Activated naive CD4-positive, alpha-beta T cell (primary cell): ENCODE measurements at places on chromosomes 3 and 15.

GRCh38 chr3:13224967-13225366 lies 151.7 kb upstream of the IQSEC1 start:
- no peak for DNase-seq

DNA sequence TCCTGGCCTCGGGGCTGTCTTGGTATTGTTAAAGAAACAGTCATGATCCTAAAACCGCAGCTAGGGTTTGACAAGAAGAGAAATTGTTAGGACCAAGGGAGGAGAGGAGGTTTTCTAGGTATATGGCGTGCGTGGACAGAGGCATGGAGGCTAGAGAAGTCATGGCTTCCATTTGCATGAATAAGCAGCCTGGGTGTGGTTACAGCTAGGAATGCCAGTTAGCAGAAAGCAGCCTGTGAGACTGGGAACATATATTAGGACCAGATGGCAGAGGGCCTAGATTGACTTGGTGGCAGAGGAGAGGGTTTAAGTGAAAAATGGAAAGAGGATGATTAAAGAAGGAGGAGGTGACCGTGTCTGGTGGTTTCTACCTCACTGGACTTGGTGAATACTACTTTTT lies 573.6 kb upstream of the ARRDC4 start:
- no peak for DNase-seq

- no peak for DNase-seq
Observed at GRCh38 chr3:34260271-34261000, 462.0 kb downstream of the PDCD6IP start.

- DNase-seq: no peak
Observed at GRCh38 chr3:157128771-157129681, 30.9 kb downstream of the CCNL1 start.

DNA sequence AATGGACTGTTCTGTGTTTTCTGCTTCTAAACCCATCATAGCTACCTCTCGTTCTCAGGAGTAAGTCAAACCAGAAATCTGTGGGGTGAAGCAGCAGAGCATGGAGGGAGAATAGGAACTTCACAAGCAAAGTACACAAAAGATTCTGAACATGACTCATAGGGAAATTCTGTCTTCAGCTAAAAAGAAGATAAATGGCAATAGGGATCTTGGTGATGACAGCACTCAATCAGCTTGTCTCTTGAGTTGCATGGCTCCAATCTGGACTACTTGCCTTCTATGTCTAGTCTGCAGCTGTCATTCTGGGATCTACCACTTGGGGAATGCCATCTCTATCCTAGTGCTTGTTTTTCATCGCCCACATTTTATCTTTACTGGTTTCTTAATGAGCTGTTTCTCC lies 13.5 kb upstream of the GRAMD1C start:
- DNase-seq: no peak

DNA sequence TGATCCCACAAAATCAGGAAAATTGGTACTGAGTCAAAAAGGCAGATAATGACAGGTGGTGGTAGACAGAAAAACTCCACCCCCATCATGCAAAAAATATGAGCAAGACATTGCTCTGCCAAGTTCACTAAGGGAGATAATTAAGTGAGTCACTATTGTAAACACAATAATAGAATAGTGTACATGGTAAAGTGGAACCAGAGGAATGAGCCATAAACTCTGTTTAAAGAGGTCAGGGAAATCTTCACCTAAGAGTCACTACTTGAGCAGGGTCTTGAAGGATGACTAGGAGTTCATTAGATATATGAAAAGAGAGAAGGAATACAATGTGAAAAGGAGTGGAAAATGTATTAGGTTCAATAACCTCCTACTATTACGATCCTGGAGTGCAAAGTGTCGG lies 213.4 kb upstream of the PEX5L start:
- no peak for DNase-seq

DNA sequence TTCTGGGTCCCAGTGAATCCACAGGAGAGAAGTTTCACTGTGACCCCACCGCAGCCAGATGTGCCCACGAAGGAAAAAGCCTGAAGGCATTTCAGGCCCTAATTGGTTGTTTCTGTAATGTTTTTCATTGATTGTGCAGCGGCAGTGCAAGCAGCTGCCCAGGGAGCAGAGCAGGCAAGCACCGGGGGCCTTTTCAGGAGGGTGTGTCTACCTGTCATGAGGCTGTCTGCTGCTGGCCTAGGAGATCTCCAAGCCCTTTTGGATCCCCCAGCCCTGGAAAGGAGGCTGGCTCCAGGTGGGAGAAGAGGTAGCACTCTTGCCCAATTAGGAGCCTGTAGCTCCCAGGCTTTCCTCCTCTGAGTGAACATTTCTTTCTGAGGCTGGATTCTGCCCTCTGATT lies 108.8 kb downstream of the EPHB1 start:
- no peak for DNase-seq

- DNase-seq: no peak
Observed at GRCh38 chr3:39548282-39548681, 80.8 kb downstream of the MOBP start.

GRCh38 chr15:52080031-52080430 lies 32.5 kb downstream of the BCL2L10 start:
- no peak for DNase-seq

GRCh38 chr3:65425880-65426279 lies 612.8 kb downstream of the MAGI1 start:
- DNase-seq: no peak

- DNase-seq: no peak
Observed at GRCh38 chr3:31980530-31981205, 394 bp downstream of the OSBPL10 start.

DNA sequence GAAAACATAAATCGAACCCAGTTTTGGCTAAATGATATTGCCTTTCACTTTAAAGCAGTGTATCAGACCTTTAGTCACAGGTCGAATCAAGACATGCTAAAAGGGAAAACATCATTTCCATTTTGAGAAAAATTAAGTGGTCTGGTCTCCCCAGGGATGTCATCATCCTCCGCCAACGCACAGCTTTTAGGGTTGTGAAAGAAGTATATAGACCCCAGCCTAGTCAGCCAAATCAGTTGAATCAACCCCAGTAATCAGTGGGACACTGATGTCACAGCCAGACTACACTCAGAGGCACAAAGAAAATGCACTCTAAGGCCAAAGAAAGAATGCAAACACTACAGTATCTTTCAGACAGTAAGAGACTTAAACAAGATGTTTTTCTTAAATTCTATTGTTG lies 187.4 kb downstream of the ZIC4 start:
- no peak for DNase-seq

DNA sequence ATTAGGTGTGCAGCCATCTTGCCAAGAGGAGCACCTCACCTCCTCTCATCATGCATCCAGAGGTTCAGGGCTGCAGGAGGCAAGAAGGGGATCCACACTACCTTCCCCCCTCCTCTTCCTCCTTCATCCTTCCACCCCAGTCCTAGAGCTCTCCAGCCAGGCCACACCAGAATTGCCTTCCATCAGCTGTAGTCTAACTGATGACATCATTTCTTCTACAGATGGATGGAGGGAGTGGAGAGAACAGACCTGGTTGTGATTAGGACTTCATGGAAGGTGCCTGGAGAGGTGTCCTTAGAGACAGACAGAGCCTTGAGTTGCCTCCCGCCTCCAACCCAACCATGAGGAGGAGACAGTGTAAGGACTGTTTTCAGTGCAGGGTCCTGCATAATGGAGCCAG lies 14.9 kb downstream of the SEMA5B start:
- no peak for DNase-seq

GRCh38 chr3:142595581-142595950 lies 627 bp upstream of the PLS1 start:
- no peak for DNase-seq

GRCh38 chr3:23993556-23994243 lies 48.6 kb downstream of the NR1D2 start:
- no peak for DNase-seq

GRCh38 chr15:98580572-98580971 lies 67.8 kb upstream of the IGF1R start:
- DNase-seq: no peak

DNA sequence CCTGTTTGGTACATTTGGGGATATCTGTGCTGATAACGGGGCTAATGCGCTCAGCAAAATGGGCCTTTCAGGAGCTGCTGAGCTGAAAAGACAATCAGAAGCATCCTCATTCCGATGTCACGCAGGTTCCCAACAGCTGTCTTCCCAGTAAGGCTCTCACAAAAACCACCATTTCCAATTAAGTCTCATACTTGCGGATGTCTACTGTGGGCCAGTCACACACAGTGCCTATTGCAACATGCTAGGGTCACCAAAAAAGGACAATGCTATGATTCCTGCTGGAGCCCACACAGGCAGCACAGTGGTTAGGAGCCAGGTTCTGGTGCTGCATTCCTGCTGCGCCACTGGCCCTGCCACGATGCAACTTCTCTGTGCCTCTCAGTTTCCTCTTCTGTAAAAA lies 16.4 kb upstream of the LDHAL6B start:
- no peak for DNase-seq

DNA sequence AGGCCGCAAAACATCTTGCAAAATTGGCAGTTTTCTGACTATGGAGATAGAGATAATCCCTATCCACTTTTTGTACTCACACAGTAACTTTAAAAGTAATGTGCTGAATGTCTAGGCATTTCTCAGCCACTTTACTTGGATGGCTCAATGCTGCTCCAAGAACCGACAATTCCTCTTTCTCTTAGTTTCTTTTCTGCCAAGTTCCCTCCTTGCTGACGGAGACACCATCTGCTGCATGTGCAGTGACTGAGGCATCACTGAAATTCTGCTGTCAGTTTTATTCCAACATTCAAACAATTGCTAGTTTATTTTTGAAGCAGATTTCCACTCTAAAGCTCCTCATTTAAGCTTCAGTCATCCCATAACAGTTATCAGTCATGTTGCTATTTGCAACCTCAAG lies 116.0 kb upstream of the RBMS3 start:
- DNase-seq: no peak

- DNase-seq: no peak
Observed at GRCh38 chr3:49942651-49943050, 2.7 kb downstream of the RBM6 start.

GRCh38 chr15:45333550-45333949 lies 44.8 kb downstream of the GATM start:
- no peak for DNase-seq

- DNase-seq: no peak
Observed at GRCh38 chr15:36594556-36595090, 15.2 kb downstream of the CDIN1 start.

GRCh38 chr3:133137042-133137996 lies 99.1 kb downstream of the TMEM108 start:
- no peak for DNase-seq

- DNase-seq: no peak
Observed at GRCh38 chr15:51077221-51078153, 17.2 kb downstream of the TNFAIP8L3 start.
